ENCODE measurements at places on chromosomes 1 and 21. TPM values are rescaled to one million over a fixed set of nuclear protein-coding genes. Genes with fewer than 3 reads are reported as not detected.

DNA sequence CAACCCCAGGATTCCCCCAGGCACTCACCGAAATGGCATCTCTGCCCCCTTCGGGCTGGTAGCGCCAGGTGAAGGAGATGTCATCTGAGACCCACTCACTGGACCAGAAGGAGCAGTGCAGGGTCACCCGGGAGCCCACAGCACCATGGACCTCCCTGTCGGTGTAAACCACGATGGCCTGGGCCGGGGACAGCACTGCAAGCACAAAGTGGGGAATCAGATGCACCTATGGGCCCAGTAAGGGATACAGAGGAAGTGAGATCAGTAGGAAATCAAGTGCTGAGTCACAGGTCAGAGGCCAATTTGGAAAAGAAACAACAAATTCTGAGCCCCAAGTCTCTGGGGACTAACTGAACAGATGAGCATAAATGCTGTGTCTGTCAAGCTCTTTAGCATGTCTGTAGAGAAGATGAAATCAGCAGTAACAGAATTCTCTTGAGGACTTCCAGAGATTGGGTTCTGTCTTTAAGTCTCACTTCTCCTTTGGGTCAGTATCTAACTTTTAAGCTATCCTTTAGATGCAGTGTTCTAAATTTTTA lies 2.5 kb downstream of the MPZ start:
- no peak for DNase-seq

Gene MTARC1
- 7.7 TPM for total RNA-seq

Gene CCDC30
- total RNA-seq = 1.8 TPM

DNA sequence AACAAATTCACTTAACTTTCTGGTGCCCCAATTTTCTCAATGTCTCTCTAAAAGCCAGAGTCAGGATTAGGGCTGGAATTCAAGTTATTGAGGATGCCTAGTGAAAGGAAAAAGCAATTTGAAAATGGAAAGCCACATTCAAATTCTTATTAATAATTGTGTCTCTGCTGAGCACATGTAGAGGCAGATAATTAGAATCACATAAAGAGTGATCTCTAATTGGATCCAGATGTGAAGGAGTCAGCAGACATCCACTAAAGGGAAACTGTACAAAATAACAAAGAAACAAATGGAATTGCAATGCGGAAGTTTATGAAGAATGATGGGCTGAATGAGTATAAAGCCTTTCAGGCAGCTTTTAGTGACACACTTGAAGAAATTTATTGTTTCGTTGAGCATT lies 482.6 kb downstream of the TTLL7 start:
- no peak for DNase-seq

DNA sequence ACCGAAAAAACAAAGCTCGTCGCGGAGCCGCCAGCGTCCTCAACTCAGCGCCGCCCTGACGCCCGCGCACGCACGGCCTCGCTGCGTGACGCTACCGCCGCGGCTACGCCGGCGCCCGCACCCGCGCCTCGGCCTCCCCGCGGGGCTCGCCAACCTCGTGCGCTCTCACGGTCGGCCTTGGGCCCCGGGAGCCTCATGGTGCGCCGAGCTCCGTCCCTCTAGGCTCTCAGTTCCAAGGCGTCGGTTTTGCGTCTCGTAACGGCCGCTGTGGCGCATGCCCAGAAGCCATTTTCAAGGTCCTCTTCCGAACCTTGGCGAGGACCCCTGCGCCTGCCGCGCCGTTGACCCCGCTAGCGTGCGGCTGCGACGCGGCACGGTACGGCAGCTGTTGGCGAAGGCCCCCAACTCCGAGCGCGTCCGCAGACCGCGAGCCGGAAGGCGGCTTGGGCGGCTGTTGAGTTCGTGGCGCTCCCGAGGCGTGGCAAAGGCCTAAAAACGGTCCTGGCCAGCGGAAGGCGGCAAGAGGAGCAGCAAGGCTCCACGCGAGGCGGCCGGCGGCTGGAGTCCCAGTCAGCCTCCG lies at the start of gene HENMT1:
TSS of gene HENMT1 (minus strand) at position 64 of the 580 bp plus-strand sequence. CDS start 1,209 bp downstream, outside the sequence.
- peak; percentile 14 for DNase-seq

- DNase-seq = no peak
These were observed 13.1 kb downstream of the CELSR2 start for GRCh38 chr1:109262231-109263055.
